ENCODE measurements at places on chromosomes 6 and 20.

DNA sequence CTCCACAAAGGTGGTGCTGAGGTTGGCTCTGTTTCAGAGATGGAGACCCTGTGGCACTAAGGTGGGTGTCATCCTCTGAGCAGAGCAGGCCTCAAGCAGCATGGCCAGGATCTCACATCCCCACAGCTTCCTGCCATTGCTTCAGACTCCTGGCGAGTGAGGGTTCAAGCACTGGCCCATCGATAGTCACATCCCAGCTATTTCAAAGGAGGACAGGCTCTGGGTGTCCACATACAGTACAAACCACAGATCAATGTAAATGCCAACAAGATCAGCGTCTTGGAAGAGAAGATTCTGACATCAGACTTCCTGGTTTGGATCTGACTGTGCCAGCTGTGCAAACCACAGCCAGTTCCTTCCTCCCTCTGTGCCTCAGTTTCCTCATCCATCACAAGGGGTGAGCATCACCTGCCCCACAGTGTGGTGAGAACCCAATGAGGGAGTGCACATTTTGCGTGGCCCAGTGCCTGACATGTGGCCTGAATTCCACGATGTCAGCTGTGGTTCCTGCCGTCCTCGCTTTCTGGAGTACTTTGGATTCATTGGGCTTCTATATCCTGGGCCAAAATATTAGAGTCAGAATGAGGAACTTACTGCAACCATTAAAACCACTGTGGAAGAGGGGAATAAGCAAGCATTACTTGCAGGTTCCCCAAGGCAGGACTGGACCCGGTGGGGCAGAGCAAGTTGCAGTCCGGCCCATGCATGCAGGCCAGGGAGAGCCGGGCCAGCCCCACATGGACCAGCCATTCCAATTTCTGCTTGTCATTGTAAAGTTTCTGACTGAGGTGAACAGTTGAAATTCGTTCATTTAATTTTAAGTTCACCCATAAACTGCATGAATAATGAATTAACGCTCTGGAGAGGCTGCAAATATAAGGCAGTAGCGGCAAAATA lies 236.0 kb downstream of the TTLL2 start:
- DNase-seq, result no peak

- no peak for DNase-seq
Measured at GRCh38 chr6:40164345-40164755, 230.1 kb upstream of the MOCS1 start.

GRCh38 chr6:148700741-148701311 lies 46.0 kb upstream of the UST start:
- peak; percentile 10 for DNase-seq

- no peak for DNase-seq
Measured at GRCh38 chr20:49700411-49701185, 13.1 kb downstream of the B4GALT5 start.

- no peak for DNase-seq
Measured at GRCh38 chr6:3164388-3164787, 7.0 kb upstream of the TUBB2A start.

DNA sequence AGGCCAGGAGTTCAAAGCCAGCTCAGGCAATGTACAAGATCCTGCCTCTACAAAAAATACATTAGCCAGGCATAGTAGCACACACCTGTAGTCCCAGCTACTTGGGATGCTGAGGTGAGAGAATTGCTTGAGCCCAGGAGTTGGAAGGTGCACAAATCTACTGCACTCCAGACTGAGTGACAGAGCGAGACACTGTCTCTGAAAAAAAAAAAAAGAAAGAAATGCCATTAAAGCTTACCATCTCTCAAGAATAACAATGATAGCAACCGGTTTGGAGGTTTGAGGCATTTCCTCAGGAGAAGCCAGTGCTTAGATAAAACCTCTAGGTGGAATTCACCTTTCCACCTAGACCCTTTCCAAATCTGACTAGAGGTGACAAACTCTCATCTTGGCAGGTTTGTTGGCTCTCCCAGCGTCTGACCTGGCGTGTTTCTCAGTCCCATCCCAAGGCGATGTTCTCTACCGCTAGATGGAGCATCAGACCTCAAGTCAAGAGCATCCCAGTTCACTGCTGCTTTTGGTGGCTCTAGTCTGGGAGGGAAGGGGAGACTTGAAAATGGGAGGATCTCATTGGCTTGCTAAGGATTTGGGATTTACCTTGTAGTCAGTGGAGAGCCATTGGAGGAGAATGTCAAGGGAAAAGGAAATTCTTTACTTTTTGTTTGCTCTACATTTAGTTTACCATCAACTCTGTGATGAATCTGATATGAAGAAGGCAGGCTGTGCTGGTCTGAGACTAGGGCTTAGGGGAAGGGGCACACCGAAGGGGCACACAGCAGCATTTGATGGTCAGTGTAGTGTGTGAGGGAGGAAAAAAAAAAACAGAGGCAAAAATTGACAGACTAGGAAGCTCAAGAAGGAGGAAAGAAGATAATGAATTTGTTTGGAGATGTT lies 67.9 kb downstream of the NCOA7 start:
- peak; percentile 5 for DNase-seq

- DNase-seq, result no peak
Measured at GRCh38 chr20:8568075-8568474, 436.0 kb downstream of the PLCB1 start.

GRCh38 chr6:57104336-57104735 lies 14.3 kb downstream of the ZNF451 start:
- no peak for DNase-seq

- no peak for DNase-seq
Measured at GRCh38 chr6:168397012-168397411, 44.0 kb upstream of the SMOC2 start.

- no peak for DNase-seq
Measured at GRCh38 chr20:33284937-33285336, 1.9 kb downstream of the BPIFB1 start.

DNA sequence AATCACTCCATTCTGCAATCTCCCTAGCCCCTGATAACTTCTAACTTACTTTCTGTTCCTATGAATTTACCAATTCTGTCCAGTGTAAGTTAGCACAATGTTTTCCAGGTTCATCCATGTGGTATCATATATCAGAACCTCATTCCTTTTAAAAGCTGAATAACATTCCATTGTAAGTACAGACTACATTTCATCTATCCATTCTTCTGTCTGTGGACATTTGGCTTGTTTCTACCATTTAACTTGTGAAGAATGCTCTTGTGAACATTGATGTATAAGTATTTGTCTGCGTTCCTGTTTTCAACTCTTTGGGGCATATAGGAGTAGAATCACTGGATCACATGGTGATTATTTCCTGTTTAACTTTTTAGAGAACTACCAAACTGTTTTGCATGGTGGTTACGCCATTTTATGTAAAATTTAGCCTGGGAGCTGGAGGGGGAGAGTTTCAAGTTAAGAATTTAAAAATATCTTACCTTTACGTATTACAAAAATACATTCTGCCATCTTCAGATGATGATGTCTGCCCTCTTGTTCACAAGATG lies 156.5 kb downstream of the BTBD3 start:
- no peak for DNase-seq

- peak; percentile 2 for DNase-seq
Measured at GRCh38 chr20:21175433-21175832, 49.6 kb downstream of the KIZ start.

DNA sequence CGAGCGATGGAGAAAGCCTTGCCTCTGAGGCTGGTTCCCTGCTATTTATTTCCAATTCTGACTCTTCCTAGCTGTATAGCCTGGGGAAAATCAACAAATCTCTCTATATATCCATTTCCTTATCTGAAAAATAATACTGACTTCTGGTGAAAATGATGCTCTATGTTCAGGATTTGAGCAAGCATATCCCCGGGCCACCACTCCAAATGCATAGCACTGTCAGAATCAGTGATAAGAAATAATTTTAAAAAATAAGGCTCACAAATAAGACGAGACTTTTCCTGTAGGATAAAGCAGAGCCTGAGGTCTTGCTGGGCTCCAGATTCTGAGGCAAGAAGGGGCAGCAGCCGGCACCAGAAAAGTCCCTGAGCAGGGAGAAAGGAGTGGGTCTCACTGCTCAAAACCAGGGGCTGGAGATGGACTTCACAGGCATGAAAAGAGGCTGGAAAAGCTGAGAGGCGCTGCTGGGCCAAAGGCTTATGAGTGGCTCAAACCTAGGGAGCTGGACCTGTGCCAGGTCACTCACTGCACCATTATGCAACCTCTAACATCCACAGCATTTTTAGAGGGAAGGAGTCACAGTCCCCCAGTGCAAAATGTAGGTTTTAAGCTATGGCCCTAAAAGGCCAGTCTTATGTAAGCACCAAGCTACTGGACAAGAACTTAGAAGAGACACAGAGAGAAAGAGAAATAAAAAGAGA lies 48.1 kb upstream of the SLC17A4 start:
- no peak for DNase-seq

- no peak for DNase-seq
Measured at GRCh38 chr20:38640521-38640920, 38.9 kb downstream of the ARHGAP40 start.

DNA sequence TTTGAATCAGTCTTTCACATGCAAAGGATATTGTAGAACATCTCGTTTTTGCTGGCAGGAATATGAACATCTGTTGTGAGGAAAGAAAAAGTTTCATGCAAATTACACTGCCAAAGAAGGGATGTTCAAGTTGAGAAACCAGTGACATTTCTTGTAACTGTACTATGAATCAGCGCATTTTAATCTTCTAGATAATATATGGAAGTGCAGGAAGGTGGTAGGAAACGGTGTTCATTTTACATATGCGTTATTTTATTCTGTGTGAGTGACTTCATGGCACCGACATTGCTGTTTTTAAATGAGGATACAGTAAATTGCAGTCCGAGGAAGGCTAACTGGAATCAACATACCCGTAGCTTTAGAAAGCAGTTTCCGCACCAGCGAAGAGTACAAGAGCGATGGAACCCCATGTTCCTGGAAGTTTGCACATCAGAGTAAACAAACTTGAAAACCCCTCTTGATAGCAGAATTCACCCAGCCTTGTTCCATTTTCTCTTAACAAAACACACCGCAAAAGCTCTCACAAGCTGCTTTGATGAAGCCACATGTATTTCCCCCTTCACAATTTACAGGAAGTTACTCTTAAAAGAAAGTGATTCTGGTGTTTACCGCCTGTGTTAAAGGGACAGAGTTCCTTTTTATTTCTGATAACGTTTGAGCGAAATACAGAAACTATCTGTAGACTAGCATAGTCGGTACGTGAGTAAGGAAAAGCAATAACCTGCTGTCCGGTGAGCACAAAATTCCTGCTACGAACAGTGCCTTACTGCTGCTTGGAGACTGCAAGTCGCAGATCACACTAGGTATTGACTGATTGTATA lies 11.5 kb downstream of the PRDM1 start:
- peak; percentile 64 for DNase-seq

DNA sequence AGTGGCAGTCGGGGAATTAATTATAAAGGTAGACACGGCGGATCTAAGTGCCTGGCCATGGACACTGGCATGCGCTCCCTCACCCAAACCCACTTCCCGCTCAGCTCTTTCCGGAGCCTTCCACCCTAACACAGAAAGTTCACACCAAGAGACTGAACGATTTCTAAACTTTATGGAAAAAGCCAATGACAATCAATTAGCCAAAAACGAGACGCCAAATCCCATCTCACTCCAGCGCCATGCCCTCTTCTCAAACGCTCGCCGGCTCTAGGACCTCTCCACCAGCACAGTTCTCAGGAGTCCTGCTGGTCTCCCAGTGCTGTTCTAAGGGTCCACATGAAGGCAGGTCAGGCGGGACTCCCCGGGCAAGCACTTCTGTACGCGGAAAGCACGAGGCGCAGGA lies 641 bp downstream of the SF3B5 start:
- no peak for DNase-seq

DNA sequence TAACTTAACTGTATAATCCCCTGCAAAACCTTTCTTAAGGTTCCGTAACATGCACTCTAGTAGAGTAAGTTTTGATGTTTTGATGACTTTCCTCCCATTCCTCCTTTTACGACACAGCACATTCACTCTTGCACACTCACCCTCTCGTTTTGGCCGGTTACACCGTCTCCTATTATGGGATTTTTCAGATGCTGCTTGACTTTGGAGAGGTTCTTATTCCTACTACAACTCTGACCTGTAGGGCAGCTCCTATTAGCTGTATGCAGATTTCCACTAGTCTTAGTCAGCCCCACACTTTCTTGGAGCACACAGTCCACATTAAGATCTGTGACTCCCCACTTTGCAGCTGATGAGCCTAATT lies 223.7 kb upstream of the SYNCRIP start:
- no peak for DNase-seq

- DNase-seq, result no peak
Measured at GRCh38 chr20:7199861-7200260, 432.4 kb downstream of the BMP2 start.

- no peak for DNase-seq
Measured at GRCh38 chr20:1761116-1761515, 103.5 kb upstream of the SIRPG start.

GRCh38 chr20:38060536-38060935 lies 27.0 kb downstream of the RPRD1B start:
- no peak for DNase-seq

DNA sequence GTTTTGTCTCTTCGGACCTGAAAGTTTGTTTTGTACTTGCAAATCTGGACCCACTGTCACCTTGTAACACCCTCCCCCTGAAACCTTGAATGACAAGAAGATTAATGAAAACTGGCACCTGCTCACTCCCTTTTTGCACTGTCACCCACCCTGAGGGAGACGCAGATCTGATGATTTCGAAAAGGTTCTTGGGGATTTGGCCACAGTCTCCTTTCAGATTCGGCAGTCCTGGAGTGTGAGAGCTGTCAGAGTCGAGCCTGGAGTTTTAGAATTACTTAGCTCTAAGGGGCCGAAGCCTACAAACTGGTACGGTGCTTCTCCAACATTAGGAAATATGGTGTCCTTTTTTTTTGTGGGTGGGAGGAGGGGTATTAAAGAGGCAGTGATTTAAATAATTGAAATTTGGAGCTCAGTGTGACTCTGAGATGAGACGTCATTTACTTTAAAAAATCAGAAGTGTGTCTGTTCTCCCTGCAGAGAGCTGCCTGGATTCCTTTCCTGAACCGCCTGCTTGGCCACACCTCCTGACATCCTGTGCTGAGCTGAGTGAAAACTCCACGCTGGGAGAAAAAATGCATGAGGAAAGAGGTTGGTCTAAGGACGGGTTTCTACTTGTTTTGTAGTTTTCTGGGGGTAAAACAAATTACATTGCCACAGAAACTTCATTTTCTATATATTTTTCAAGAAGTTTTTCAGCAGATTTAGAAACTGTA lies 447.0 kb upstream of the CDH4 start:
- no peak for DNase-seq

DNA sequence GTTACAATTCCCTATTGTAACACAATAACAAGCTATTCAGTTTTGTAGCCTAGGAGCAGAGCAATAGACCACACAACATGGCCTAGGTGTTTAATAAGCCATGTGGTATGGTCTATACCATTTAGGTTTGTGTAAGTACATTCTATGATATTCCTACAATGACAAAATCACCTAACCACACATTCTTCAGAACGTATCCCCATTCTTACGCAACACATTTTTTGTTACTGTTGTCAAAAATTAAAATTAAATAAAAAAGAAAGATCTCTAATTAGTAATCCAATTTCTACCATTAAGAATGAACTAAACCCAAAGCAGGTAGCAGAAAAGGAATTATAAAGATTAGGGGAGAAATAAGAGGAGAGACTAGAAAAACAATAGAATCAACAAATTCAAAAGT lies 44.0 kb downstream of the RANBP9 start:
- DNase-seq, result no peak
